Lower leg skin (tissue), 4 donors: ENCODE measurements at places on chromosomes 11 and 22.
A peak's percentile ranks its signal among the peaks of the same experiment; 100 is the strongest.

DNA sequence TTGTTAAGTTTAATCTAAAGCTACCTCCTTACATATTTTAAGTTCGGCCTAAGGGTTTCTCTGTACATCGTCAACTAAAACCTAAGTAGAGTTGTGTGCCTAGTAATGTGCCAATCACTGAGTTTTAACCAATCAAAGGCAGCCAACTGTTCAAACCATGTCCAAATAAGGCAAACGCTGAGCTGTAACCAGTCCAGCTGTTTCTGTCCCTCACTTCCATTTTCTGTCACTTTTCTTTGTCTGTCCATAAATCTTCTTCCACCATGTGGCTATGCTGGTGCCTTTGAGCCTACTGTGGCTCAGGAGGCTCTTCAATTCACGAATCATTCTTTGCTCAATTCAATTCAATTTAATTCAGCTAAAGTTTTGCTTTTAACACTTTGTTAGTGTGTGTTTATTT is 13.9 kb upstream of the ATXN10 start:
- DNase-seq, result no peak

GRCh38 chr22:47043835-47044721 is 281.6 kb downstream of the TBC1D22A start:
- DNase-seq, result no peak

- DNase-seq, result no peak
These were observed 10.4 kb upstream of the EMID1 start for GRCh38 chr22:29195118-29195963.

GRCh38 chr11:7028141-7028540 is 7.9 kb downstream of the NLRP14 start:
- no peak for DNase-seq

- DNase-seq, result no peak
These were observed 89.1 kb upstream of the RTL6 start for GRCh38 chr22:44586999-44587736.

GRCh38 chr22:21991304-21991596 is 8.7 kb upstream of the TOP3B start:
- DNase-seq, result no peak

DNA sequence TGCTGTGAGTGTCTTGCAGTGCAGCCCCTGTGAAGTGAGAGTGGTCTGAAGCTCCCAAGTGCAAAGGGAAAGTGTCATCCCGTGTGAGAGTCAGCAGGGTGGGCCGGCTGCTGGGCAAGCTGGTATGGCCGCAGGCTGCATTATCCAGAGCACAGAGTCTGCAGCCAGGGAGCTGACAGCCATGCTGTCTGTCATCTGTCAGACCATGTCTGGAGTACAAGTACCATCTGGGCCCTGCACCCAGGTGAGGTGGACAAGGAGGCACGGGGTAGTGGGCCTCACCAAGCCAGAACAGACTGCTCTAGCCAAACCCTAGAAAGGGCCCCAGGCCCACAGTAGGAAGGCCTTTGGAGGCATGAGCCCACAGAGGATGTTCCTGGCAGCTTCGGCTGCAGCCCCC is 20.2 kb downstream of the LMO1 start:
- DNase-seq, result no peak

DNA sequence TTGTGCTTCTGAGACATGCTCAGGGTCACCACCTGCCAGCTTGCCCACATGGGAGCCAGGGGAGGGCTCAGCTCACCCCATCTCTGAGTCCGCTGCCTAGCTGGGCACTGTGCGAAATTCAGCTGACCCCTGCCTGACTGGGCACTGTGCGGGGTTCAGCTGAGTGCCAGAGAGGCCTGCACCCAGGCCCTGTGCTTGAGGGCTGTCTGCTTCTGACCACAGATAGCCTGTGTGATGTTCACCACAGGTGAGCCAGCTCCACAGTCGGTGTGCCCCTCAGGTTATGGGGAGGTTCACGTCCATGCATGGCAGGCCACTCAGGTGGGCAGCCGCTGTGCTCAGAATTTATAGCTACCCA is 84.5 kb upstream of the SUSD2 start:
- DNase-seq, result no peak

- peak; percentile 2 for DNase-seq
These were observed 49.5 kb downstream of the PACS1 start for GRCh38 chr11:66119348-66120133.

GRCh38 chr11:126452241-126453101 is 97.0 kb downstream of the ST3GAL4 start:
- DNase-seq, result no peak
